ENCODE measurements at places on chromosomes 5 and 9.

- no peak for DNase-seq
Observed at GRCh38 chr5:73451224-73452130, 2.9 kb upstream of the FOXD1 start.

DNA sequence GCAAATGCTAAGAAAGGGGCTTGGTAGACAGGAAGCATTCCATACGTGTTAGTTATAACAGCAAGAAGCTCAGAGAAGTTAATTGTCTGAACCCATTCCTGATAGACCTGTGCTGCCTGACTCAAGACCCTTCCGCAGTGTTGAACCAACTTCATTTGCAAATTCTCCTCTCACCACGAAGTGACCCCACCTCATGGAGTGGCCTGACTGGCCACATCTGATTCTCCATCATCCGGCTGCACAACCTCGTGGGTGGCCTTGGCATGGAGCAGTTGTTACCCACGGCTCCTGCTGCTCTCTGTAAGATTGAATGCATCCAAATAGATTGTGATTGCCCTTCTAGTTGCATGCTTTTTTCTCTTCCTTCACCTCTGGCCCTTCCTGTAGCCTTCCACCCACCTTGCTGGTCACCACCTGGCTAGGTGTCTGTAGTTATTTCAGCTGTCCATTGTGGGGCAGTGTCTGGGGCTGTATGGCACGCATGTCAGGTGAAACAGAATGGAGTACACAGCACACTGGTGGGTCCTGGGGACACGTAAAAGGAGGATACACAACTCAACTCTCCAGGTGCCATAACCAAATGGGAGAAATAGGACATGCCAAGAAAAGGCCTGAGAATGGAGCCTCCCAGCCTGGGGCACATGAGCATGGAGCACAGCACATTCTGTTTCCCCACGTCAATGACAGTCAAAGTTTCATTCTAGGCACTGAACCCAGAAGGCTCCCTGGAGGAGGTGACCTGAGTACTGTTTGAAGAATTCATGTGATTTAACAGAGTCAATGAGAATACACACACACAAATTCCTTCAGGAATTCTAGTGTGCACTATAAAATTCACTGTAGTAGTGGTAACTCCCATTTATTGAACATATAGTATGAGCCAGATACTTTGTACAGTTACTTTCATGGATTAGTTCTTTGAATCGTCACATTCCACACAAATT, 70.5 kb upstream of the PTCH1 start:
- DNase-seq = no peak

GRCh38 chr9:90847971-90848370, 46.4 kb downstream of the SYK start:
- DNase-seq = no peak

DNA sequence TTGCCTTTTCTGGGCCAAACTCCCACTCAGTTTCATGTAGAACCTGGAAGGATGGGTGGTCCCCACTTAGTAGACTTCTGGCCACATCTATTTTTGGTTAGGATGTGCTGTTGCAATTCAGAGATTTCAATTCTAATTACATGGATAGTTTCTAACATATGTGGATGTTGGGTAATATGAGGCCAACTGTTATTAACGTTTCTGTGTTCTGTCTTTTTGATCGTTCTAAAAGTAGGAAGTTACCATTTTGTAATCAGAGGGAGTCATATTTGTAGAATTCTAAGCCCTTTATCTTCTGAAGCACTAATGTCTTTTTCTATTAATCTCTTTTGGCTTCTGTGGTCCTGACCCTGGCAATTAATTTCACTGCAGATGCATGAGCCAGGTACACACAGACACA, 141.6 kb upstream of the SPEF2 start:
- no peak for DNase-seq

GRCh38 chr9:87707805-87708506, 18.0 kb upstream of the CTSL start:
- DNase-seq = no peak

DNA sequence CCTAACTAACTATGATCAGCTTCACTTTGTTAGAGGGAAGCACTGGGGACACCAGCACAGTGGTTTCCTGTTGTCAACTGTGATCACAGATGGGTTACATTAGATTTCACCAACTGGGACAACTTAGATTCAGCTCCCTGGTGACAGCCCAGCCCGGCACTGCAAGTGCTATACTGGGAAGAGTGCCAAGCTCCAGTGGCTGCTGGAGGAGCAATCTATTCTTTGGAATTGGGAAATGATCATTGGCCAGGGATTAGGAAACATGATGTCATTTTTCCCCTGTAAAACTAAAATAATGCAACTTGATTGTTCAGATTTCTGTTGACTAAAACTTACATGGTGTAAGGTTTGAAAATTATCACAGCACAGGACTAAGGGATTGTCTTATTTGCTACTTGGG, 33.2 kb downstream of the PTGR1 start:
- no peak for DNase-seq

DNA sequence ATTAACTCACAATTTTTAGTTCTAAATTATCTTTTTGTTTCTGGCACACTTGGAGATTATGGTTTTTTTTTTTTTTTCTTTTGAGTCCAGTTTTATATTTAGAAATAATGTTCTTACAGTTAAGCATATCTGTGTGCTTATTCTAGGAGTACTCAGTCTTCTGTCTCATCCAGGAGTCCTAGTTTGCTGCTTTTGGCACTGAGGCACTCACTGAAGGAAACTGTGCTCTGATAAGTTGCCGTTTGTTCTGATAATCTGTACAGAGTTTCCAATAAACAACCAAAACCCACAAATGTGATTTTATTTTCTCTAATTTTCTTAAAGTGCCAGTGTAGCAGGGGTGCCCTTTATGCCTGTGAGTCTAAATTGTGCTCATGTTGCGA, 251.0 kb downstream of the LRRC70 start:
- DNase-seq = no peak
